Stimulated activated CD8-positive, alpha-beta memory T cell treated with anti-CD3 and anti-CD28 coated beads, Interleukin-4, amount 100 ng/mL, for 1 hour (primary cell): ENCODE measurements at places on chromosomes 4 and X.

DNA sequence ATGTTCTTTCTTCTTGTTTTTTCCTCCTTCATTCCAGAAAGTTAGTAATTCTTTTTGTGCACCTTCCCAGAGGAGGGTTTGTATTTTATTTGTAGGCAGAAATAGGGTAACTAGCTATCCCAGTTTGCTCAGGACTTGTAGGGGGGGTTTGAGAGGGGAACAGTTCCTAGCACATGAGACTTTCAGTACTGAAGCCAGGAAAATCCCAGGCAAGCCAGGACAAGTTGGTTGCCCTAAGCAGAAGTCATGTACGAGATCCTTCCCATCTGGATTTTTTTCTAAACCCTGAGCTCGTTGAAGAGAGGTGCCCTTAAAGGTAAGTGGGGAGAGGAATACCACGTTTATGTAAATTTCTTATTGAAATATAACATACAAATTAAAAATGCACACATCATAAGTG is 15.6 kb upstream of the TAB3 start:
- no peak for DNase-seq

- no peak for DNase-seq
Measured at GRCh38 chr4:26753617-26754016, 107.0 kb upstream of the STIM2 start.

DNA sequence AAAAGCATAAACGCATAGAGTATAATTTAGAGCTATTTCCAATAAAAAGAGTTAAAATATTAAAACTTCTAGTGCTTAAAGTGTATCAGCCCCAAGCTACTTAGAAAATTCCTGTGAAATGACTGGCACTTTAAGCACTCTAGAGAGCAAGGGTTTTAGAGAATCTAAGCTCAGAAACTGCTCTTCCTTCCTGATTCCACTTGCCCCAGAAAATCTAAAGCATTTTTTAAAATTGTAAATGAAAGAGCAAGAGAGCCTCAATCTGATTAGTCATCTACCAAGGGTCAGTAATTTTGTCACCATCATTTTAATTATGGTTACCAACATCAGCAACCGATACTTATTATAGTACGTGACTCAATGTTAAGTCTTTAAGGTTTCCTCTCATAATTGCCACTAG is 25.0 kb downstream of the CTPS2 start:
- DNase-seq: no peak

DNA sequence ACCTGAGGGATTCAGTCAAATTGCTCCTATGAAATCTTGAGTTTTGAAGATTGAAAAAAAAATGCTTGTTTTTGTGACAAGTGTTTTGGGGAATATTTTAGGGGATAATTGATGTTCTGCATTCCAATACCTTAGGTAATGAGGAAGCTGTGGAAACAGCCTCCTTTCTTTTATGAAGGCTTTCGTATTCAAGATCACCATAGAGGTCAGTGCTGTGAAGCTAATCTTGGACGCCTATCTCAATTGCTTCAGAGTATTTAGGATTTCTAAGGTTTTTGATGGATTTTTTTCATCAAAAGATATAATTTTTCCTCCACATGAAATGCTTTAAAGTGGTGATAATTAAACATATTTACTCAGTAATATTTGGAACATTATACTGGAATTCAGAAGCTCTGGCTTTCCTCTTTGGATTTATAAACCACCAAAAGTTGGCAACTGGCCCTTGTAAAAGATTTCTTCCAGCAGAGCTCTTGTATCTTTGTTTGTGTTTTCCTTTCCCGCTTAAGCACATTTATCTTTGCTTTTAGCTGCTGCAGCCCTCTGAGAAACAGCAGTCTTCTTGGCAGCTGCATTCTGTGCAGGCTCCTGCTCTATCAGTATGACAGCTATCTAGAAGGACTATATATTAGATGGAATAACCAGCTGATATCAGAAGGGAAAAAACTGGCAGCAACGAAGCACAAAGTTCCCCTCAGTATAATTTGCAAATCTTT is 63.7 kb downstream of the HMGB2 start:
- DNase-seq: no peak

DNA sequence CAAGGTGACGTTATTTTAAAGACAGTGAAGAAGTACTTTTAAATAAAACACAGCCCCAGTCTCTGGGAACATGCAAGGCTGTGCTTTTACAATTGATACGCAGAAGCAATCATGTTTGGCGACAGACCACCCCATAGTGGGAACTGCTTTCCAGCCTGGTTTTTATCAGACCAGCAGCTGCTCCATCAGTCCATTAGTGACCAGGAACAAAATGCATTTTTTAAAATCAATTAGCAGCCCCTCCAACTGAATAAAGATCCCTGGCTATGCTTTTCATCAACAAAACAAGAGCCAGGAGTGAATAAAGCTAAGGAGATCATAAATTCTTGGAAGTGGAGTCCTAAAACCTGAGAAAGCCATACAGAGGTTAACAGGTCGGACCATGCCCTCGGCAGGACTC is 153.0 kb upstream of the TENM3 start:
- no peak for DNase-seq

DNA sequence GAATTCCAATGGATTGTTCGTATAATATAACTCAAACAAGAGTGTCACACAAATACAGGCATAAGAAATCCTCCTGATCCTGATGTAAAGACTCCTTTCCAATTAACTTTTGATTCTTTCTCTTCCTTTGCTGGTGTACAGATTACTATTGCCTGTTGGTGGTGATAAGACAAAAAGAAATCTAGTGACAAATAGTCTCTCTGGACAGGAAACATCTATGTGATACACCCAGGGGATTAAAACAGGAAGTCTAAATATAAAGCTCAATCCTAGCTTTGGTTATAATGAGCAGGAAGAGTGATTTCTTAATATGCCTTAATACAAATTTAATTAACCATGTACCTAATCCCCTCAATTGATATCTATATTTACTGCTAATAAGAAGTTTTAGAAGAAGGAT is 45.1 kb downstream of the ARHGEF6 start:
- DNase-seq: no peak

DNA sequence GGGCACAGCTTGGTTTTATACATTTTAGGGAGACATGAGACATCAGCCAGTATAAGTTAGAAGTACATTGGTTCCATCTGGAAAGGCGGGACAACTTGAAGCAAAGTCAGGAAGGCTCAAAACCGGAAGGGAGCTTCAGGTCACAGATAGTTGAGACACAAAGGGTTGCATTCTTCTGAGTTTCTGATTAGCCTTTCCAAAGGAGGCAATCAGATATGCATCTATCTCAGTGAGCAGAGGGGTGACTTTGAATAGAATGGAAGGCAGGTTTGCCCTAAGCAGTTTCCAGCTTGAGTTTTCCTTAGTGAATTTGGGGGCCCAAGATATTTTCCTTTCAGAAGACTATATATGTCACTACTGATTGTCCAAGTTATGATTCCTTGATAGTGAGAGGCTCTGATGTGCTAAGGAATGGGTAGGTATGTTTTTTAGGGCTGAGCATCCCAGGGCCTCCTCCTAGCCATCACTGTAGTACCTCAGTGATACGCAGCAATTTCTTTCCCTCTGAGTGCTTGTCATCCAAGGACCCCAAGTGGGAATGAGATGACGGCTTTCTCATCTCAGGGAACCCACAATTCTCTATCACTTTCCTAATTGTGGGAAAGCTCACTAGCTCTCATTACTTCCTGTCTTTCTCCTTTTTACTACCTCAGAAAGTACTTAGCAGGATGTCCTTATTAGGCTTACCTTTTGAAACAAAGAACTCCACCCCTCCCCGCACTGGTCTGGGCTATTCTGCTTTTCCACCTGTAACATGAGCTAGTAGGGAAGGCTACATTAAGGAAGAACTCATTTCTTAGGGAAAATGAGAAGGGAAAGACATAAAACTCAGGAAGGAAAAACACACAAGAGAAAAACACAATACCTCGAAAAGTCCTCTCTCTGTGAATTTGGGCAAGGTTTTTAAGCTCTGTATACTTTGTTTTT is 632.7 kb downstream of the RAPGEF2 start:
- DNase-seq: no peak

DNA sequence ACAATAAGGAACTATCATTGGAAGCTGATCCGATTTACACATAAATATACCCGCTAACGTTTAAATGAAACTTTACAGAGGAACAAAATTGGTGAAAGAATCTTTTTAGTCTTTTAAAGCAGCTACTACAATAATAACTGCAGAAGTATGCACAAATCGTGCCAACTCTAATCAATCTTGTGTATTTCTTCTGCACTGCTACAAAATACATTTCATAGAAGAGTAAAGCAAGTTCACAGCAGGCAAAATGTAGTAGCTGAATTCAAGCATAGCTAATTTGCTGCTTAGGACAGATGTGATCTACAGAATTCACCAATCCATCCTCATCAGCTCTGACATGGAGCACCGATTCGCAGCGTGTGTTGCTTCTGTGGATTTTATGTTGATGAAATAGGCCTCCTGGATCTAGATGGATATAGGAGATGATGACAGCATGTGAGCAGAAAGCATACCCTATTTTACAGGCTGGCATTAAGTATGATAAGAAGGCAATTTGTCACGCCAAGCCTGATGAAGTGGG is 367.3 kb upstream of the FGF13 start:
- no peak for DNase-seq

GRCh38 chrX:38599796-38600755 is 38.7 kb downstream of the TSPAN7 start:
- no peak for DNase-seq

- DNase-seq: no peak
Measured at GRCh38 chr4:98996765-98997068, 1.2 kb downstream of the METAP1 start.

- no peak for DNase-seq
Measured at GRCh38 chr4:121226362-121226761, 62.2 kb upstream of the TNIP3 start.

DNA sequence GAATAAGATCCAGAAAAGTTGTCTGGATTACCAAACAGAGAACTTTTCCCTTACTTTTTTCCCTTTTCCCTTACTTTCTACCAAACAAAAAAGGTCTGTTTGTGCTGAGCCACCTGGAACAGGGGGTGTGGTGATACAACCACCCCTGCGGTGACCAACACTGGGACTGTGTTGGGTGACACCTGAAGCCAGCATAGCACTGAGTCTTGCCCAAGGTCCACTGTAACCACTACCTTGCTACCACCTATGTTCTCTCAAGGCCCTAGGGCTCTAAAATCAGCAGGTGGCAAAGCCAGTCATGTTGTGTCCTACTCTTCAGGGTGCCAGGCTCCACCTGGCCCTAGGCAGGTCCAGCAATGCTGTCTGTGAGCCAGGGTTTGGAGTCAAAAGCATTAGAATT is 22.8 kb upstream of the UNC5C start:
- DNase-seq: no peak

- DNase-seq: no peak
Measured at GRCh38 chr4:113471146-113471860, 290.2 kb downstream of the CAMK2D start.

GRCh38 chr4:86388252-86388651 is 28.4 kb upstream of the MAPK10 start:
- DNase-seq: no peak

- DNase-seq: no peak
Measured at GRCh38 chr4:55458164-55458563, 62.4 kb downstream of the TMEM165 start.

GRCh38 chr4:66943112-66943511 is 602.2 kb downstream of the CENPC start:
- no peak for DNase-seq

DNA sequence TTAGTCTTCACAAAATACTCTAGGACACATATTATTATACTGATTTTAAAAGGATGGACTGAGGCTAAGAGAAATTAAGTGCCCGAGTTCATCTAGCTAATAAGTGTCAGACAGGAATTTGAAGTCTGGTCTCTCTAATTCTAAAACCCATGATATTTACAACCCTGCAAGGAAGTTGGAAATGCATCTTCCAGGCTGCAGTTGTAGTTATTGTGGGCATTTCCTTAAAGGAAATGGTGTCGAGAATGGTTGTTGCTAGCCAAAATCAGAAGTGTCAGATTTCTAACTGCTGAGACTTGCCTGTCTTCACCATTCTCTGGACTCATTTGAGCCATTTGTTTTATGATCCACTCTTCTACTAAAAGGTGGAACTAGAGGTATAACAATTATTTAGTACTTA is 82.5 kb downstream of the FAT4 start:
- no peak for DNase-seq

DNA sequence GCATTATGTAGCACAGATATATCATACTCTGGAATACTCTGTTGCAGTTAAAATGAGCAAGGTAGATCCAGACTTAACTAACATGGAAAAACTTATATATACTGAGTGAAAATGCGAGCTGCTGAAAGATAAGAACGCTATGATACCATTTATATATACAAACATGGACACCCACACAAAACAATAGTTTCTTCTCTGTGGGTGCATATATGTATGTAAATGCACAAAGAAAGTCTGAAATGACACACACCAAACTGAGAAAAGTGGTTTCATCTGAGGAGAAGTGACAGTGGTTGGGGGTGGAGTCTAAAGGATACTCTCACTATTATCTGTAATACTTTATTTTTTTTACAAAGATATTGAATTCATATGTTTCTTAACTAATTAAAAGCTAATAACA is 12.2 kb upstream of the FGF2 start:
- DNase-seq: no peak

- no peak for DNase-seq
Measured at GRCh38 chr4:189385098-189385497, 555.6 kb upstream of the FRG1 start.

GRCh38 chr4:169208516-169208915 is 62.2 kb downstream of the SH3RF1 start:
- DNase-seq: no peak

DNA sequence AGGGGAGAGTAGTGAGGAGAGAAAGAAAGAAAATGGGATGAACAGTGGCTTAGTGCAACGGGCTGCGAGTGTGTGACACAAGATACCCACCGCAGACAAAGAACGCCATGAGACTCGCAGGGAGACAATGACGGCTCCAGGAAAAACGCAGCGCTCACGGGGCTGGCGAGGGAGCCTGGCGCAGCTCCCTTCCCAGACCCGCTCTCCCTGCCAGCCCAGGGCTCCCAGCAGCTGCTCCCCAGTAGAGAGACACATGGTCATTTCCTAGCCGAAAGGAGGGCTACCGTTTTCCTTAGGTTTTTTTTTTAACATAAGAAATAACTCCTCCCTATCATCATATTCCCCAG is 149.5 kb downstream of the MAML3 start:
- no peak for DNase-seq

- DNase-seq: no peak
Measured at GRCh38 chr4:89489338-89489771, 181.8 kb upstream of the GPRIN3 start.

GRCh38 chrX:150198776-150199175 is 164.3 kb upstream of the MAMLD1 start:
- no peak for DNase-seq
